Activated T-helper 2 cell treated with anti-CD3 and anti-CD28 coated beads, Interferon-gamma antibody, Interleukin-2, Interleukin-4, amounts not matched to agents 10 μg/mL and 5 μg/mL and 100 μg/mL, durations not matched to agents 14 hours and 24 hours and 36 hours (primary cell): ENCODE measurements at places on chromosomes 11 and 22. TPM values are rescaled to one million over a fixed set of nuclear protein-coding genes. Genes with fewer than 3 reads are reported as not detected.

GRCh38 chr11:10409207-10409661, 45.8 kb upstream of the AMPD3 start:
- no peak overlapping the region for H3K4me3 ChIP-seq
- peak overlapping the region; percentile 33 for H3K27ac ChIP-seq
- no peak for DNase-seq
- peaks cover 20% of the 10 kb centered on the region for H3K4me1 ChIP-seq

- peaks cover 10% of the 10 kb centered on the region for H3K4me1 ChIP-seq
- peaks cover 60% of the 10 kb centered on the region for H3K36me3 ChIP-seq
- H3K27ac ChIP-seq: peak overlapping the region; percentile 78
- no peak for DNase-seq
Measured at GRCh38 chr22:45328822-45329529, 19.2 kb downstream of the FAM118A start.

- H3K4me3 ChIP-seq: no peak overlapping the region
- DNase-seq: no peak
- H3K27ac ChIP-seq: no peak overlapping the region
- no peaks in the 10 kb centered on the region for H3K36me3 ChIP-seq
- H3K4me1 ChIP-seq: no peaks in the 10 kb centered on the region
- H3K27me3 ChIP-seq: no peaks in the 10 kb centered on the region
Measured at GRCh38 chr11:69259096-69259495, 34.9 kb upstream of the MYEOV start.

DNA sequence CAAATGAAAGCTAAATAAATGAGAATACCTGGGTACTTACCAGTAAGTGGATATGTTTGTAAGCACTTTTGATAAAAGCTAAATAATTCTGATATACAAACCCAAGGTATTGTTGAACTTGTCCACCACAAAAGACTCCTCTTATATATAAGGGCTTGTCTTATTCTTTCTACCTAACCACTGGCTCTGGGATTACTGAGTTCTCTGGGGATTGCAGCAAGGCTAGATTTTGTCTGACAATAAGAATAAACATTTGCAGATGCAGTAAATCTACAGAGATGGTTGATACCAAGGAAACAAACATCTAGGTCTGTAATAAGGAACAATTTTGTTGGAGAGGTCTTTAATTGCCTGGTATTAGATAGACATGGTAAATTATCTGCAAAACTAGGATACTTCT, at the start of gene OR51A4:
Gene OR51A4 (minus strand): TSS at position 101 of the 400 bp plus-strand sequence. CDS start 505 bp downstream, outside the sequence.
- no peaks in the 10 kb centered on the region for H3K4me1 ChIP-seq
- H3K4me3 ChIP-seq: no peak within 1 kb of the TSS
- no peaks in the 10 kb centered on the region for H3K27me3 ChIP-seq
- no peak within 1 kb of the TSS for H3K27ac ChIP-seq
- DNase-seq: no peak

DNA sequence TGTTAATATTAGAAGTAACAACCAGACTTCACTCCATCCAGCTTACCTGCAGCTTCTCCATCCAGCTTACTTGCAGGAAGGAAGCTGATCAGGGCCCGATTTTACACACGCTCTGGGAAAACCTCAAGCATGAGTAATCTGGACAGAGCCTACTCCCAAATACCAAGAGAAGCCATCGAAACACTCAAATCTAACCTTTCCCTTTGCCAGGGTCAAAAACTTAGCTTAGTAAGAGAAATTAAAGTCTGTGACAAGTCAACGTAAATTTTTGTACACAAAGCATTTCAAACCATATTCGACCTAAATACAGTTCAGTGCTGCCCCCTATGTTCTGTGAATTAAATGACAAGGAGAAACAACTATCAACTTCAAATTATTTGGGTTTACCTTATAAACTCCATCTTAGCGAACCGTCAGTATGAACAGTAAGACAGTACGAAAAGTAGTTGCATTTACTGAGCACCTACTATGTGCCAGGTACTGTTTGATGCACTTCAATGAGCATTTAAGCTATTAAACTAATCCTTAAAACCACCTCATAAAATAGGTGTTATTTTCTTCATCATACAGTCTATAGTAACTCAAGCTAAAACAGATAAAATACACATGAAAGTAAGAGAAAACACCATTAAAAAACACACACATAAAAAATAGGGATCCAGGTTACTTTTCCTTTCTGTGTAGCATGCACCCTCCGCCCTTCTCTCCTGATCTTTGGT, 36.9 kb downstream of the ARFGAP3 start:
- DNase-seq: no peak
- H3K4me1 ChIP-seq: peaks cover 11% of the 10 kb centered on the region
- no peak overlapping the region for H3K27ac ChIP-seq
- H3K36me3 ChIP-seq: peaks cover 44% of the 10 kb centered on the region

DNA sequence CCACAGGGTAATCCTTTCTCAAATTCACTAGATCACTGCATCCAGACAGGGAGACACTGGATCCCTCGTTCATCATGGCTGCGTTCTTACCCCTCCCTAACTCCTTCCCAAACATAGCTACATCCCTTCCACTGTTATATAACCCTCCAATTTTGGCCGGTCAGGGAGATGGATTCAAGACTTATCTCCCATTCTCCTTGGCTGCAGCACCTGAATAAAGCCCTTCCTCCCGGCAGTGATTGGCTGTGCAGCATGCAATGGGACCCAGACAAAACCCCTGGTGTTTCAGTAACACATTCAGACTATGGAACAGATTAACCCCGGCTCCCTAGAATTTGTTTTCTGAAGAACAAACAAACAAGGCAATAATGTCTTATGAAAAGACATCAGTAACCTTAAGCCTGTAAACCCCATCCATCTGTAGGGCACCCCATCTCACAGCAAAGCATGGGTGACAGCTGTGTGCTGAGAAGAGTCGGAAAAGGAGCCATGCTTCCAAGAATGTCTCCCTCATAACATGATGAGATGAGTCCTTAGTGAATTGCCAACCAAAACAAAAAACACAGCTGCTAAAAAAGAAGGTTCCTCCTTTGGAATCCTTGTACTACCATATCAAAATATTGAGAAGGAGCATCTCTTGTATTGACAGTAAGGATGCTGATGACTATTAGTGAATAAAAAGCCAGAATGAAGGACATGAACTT, 5.0 kb downstream of the MIF start:
- H3K27me3 ChIP-seq: peaks cover 4% of the 10 kb centered on the region
- H3K36me3 ChIP-seq: peaks cover 58% of the 10 kb centered on the region
- H3K4me1 ChIP-seq: peaks cover 7% of the 10 kb centered on the region
- H3K4me3 ChIP-seq: no peak overlapping the region
- no peak overlapping the region for H3K27ac ChIP-seq
- DNase-seq: no peak

DNA sequence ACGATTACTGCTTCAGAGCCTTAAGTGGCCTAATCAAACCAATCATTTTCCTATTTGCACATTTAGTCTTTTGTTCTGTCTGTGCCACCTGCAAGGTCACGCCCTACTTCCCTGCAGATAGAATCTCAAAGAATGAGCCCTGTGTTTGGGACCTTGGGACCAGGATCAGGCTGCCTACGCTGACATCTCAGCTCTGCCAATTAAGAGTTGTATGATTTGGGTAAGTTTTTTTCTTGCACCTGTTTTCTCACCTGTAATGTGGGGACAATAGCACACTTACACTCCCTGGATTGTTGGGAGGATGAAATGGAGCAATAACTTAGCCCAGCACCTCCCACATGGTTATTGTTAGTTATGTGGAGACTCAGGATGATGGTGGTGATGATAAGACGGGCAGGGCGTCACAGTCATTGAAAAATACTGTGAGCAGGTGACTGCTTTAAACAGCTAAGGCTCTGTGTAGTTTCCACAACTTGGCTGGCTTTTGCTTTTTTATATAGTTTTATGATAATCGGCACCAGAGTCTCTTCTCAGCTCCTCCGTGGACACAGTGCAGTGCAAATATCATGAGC, 155.0 kb downstream of the ADAMTS15 start:
- H3K36me3 ChIP-seq: no peaks in the 10 kb centered on the region
- H3K4me1 ChIP-seq: no peaks in the 10 kb centered on the region
- no peak overlapping the region for H3K27ac ChIP-seq
- H3K27me3 ChIP-seq: no peaks in the 10 kb centered on the region

GRCh38 chr11:65083134-65083833, 556 bp downstream of the CDCA5 start:
- no peak for DNase-seq
- H3K4me1 ChIP-seq: peaks cover 39% of the 10 kb centered on the region
- peak overlapping the region; percentile 97 for H3K27ac ChIP-seq
- H3K36me3 ChIP-seq: peaks cover 68% of the 10 kb centered on the region

DNA sequence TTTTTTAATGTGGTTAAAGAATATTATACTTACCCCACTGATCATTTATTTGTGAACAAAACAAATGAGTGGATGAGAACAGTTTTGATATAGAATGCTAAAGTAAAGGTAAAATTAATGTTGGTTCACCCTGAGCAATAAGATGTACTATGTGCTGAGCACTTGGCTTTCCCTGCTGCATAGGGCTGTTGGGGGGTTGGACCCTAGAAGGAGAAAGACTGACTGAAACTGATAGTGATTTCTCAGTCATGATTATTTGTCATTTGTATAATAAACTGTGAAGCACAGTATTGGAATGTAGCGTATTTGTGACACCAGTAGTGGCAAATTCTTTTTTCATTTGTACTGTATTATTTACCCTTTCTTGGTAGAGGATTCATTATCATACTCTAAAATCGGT, 63.3 kb downstream of the PRMT3 start:
- no peak overlapping the region for H3K27ac ChIP-seq
- H3K27me3 ChIP-seq: no peaks in the 10 kb centered on the region
- H3K4me3 ChIP-seq: no peak overlapping the region
- peaks cover 10% of the 10 kb centered on the region for H3K4me1 ChIP-seq
- H3K36me3 ChIP-seq: peaks cover 33% of the 10 kb centered on the region
- no peak for DNase-seq

GRCh38 chr11:114569801-114570200, 10.1 kb upstream of the NXPE1 start:
- no peak overlapping the region for H3K27ac ChIP-seq
- no peaks in the 10 kb centered on the region for H3K27me3 ChIP-seq
- H3K4me3 ChIP-seq: no peak overlapping the region
- DNase-seq: no peak
- no peaks in the 10 kb centered on the region for H3K4me1 ChIP-seq
- H3K36me3 ChIP-seq: no peaks in the 10 kb centered on the region

- no peaks in the 10 kb centered on the region for H3K27me3 ChIP-seq
- H3K4me1 ChIP-seq: peaks cover 11% of the 10 kb centered on the region
- peaks cover 12% of the 10 kb centered on the region for H3K36me3 ChIP-seq
- no peak overlapping the region for H3K4me3 ChIP-seq
- H3K27ac ChIP-seq: no peak overlapping the region
Measured at GRCh38 chr11:47411884-47412746, 3.7 kb downstream of the SLC39A13 start.

- peaks cover 63% of the 10 kb centered on the region for H3K4me1 ChIP-seq
- DNase-seq: no peak
- no peak overlapping the region for H3K4me3 ChIP-seq
Measured at GRCh38 chr11:34232807-34233206, 125.0 kb downstream of the ABTB2 start.

DNA sequence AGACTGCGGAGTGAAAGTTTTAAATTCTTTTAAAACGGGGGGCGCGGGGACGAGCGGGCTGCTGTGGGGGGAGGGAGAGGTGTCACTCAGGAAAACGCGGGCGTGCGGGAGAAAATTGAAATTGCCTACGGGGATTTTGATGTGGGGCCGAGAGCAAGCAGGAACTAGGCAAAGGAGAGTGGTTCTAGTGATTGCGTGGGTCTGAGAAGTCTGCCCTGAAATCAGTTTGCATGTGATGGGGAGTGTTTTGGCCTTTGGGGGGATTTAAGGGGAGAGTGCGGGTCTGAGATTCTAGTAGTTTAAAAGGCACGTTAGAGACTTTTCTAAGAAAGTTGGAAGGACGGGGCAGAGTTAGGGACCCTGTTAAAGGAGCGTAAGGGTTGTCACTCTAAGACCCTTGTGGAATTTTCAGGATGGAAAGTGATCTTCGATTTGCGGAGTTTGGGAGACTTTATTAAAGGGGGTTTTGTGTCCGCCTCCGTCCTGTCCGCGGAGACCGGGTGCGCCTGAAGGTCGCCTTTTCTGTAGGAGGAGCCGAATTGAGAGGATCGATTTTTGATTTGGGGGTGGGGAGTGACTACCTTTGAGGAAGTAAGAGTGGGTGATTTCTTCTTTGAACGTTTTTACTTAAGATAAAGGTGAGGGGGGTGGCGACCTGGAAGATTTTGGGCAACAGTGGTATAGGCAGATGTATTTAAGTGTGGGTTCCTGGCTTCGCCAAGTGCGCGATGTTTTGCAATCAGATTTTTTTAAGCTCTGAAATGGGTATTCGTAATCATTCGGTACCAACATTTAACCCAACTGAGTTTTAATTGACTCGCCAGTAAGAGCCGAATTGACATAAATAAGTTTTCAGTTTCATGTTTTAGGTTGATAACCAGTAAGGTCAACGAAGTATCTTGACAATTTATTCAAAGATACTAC, 1.1 kb downstream of the EED start:
- H3K27me3 ChIP-seq: no peaks in the 10 kb centered on the region
- no peak for DNase-seq
- peaks cover 33% of the 10 kb centered on the region for H3K36me3 ChIP-seq
- H3K4me1 ChIP-seq: peaks cover 39% of the 10 kb centered on the region
- H3K4me3 ChIP-seq: no peak overlapping the region

DNA sequence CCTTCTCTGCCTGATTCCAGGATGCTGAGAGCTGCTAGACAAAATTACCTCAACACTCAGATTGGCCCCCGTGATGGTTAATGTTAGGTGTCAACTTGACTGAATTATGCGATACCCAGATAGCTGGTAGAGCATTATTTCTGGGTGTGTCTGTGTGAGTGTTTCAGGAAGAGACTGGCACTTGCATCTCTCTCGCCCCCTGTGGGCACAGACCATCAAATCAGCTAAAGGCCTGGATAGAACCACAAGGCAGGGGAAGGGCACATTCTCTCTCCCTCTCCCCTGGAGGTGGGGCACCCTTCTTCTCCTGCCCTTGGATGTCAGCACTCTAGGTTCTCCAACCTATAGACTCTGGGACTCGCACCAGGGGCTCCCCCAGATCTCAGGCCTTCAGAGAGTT, 79.7 kb downstream of the KIRREL3 start:
- no peak overlapping the region for H3K4me3 ChIP-seq
- peaks cover 8% of the 10 kb centered on the region for H3K4me1 ChIP-seq
- no peak for DNase-seq
- no peak overlapping the region for H3K27ac ChIP-seq
- no peaks in the 10 kb centered on the region for H3K36me3 ChIP-seq

The ACR gene
- total RNA-seq: not detected in 2 replicates

The NAALAD2 gene
- total RNA-seq: not detected in 2 replicates

The RAB36 gene
- not detected in 2 replicates for total RNA-seq

The DEUP1 gene
- total RNA-seq: not detected in 2 replicates

The FLRT1 gene
- total RNA-seq: not detected in 2 replicates

The OR10A2 gene
- total RNA-seq: 0.02 TPM in 1 of 2 replicates, not detected in the other

The BEST1 gene
- 0.09 TPM in 1 of 2 replicates, not detected in the other for total RNA-seq
